ENCODE measurements at places on chromosomes 1 and 21.

- no peak for DNase-seq
Observed at GRCh38 chr1:59703226-59703917, 111.4 kb upstream of the HOOK1 start.

DNA sequence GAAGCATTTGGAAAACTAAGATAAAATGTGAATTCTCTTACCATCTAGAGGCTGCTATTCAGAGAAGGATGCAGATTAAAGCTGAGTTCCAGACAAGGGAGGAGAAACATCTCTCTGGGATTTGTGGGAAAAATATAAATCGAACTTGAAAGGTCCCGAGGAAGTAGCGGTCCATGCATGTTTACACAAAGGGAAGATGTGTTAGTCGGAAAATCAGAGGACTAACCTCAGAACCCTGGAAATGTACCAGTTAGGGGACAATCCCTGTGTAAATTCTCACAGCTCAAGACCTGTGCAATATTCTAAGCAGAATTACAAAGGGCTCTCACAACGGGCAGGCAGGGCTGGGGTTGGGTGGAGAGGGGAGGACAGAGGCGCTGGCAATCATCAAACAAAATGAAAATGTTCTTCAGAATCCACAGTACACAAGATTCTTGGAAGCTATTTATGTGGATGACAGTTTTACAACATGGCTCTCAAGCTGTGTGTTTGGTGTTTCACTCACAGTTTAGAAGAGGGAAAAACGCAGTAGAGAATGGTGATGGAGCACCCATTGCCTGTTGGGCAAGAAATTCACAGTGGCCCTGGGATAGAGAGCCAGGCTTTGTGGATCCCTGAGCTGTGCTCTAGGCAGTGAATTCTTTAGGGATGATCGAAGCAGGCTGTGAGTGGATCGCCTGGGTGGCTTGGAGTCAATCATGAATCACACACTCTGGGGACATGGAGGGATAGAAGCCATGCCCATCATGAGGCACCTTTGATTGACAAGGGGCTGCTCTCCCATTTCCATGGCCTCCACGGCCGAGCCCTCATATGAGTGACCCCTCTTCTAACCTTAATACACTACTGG lies 47.6 kb downstream of the KCNJ6 start:
- DNase-seq, result no peak

- DNase-seq, result no peak
Observed at GRCh38 chr1:110513511-110513910, 5.5 kb downstream of the KCNA10 start.

- no peak for DNase-seq
Observed at GRCh38 chr1:31573261-31573660, 3.1 kb upstream of the TINAGL1 start.
